ENCODE measurements at places on chromosomes 16 and 17.

GRCh38 chr17:6162892-6163291, 92.7 kb downstream of the WSCD1 start:
- DNase-seq: no peak

- DNase-seq: no peak
These were observed 85.6 kb downstream of the OMG start for GRCh38 chr17:31211352-31212012.

DNA sequence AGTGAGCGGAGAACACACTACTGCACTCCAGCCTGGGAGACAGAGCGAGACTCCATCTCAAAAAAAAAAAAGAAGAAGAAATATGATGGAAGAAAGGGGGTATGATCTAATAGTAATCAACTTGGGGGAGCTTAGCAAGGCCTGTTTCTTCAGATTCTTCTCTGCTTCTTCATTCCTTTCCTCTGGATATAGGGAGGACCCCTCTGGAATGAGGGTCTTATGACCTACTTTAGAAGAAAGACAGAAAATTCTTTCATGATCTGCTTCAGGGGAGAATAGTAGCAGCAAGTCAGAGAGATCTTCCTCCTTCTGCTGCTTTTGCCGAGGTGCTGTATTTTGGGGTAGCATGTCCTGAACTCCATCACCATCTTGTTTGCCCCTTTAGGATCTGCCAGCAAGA, 44.9 kb upstream of the ETV4 start:
- no peak for DNase-seq

- DNase-seq: no peak
These were observed 242.1 kb upstream of the DYNLRB2 start for GRCh38 chr16:80298676-80299075.

DNA sequence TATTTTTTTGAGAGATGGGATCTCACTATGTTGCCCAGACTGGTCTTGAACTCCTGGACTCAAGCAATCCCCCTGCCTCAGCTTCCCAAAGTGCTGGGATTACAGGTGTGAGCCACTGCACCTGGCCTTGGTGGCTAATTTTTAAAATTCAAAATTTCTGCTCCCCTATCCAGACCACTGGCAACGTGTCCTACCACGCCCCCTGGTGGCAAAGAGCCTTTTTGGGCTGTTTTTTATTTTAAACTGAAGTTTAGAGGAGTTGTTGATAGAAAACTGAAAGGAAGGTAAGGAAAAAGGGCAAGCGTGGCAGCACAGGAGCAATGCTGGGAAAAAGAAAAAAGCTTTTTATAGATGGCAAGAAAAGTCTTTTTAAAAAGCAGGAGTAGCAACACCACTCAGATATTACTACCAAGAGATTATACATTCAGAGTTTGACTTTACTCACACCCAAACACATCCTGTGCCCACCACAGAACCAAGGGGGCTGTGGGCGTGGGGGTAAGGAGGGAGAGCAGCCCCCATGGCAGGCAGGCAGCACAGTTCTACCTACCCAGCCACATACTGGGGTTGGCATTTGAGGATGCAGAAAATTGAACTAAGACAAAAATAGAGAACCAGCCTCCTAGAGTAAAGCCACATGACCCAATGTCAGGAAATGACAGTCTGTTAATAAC, 4.2 kb upstream of the MXRA7 start:
- DNase-seq: no peak

DNA sequence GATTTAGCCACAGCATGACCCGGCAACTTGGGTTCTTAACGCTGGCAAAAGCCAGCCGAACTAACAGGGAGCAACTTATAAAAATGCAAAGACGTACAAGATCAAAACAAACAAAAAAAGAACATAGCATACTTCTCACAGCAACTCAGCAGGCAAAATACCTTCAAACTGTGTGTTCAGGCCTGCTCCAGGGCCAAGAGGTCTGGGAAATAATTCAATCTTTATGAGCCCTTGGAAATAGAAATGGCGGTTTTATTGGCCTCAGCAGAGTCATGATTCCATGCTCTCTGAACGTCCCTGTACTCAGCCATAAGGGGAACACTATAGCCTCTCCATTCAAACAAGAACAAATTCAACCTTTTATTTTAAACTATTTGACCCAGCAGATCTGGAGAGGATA, 101.3 kb upstream of the C17orf78 start:
- DNase-seq: no peak

GRCh38 chr16:82263521-82264143, 93.6 kb upstream of the MPHOSPH6 start:
- DNase-seq: no peak

- DNase-seq: no peak
These were observed 78.1 kb upstream of the BRD7 start for GRCh38 chr16:50446861-50447260.

DNA sequence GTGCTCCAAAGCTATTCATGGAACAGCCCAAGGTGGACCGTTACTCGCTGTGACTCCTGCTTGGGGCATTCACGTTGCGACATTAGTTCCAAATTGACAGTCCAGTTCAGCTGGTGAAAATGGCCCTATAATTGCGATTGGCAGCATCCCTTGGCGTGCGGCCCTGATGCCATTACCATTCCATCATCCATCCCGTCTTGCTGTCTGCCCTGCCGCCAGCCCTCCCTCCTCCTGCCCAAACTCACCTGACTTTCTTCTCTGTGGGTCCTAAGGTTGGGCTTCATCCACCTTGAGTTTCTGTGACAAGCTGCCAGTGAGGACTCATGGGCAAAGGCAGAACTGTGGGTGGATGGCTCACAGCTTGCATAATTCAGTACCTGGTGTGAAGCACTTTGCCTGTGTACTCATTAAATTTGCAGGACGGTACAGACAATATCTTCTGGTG, 104.6 kb downstream of the RPTOR start:
- DNase-seq: no peak

- DNase-seq: no peak
These were observed 7.5 kb upstream of the NOS2 start for GRCh38 chr17:27807567-27808470.

GRCh38 chr17:54948380-54948779, 20.1 kb downstream of the COX11 start:
- DNase-seq: no peak

DNA sequence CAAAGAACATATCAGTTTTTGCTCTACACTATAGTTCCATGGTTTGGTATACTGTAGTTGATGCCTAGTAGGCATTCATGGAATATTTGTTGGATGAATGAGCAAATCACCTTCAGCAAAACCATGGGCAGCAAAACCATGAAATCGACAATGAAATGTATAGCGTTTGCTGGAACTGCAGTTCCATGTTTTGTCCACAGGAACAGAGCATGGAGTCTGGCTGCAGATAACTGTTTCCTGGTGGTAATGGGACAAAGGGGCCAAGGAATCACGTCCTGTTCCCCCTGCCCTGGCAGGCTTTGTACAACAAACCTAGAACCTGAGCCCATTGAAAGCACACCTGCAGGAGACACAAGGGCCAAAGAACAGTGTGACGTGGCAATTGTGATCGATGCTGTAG, 101.1 kb downstream of the USP31 start:
- no peak for DNase-seq

- DNase-seq: no peak
These were observed 39.4 kb upstream of the FOXF1 start for GRCh38 chr16:86470964-86471363.

- no peak for DNase-seq
These were observed 115.0 kb downstream of the SPACA3 start for GRCh38 chr17:33106525-33107165.

DNA sequence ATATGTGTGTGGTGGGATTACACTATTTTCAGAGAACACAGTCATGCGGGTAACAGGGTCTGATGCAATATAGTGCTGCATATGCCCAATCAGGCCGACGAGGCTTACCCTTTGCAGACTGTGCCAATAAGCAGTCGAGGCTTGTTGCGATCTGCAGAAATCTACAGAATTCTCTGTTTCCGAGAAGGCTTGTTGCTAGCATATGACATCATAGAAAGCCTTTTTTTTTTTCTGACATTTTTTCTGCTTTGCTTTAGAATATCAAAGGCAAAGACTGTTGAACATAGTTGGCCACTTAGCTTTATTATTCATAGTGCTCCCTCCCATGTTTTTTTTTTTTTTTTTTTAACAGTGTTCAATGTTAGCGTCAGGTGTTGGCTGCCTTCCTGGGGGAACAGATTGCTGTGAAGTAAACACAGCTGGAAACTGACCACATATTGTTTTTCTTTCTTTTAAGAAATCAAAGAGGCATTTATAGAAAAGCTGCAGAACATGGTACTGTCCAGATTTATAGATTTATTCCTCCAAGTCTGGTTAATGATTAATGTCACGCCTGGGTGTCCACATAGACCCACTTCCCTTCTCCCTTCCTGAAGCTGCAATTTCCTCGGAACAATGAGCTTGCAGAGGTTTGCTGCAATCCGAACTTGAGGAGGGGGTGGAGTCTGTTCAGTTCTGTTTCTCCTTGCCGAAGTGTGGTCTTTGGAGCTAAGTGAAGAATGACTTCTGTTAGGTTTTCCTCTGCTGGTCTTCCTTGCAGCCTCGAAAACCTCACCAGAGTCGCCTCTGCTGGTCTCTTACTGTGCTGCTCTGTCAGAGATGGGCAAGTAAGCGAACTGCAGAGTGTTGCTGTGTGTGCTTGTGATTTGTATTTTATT, 87.3 kb downstream of the MAP2K6 start:
- DNase-seq: no peak

GRCh38 chr17:50102164-50102991, 7.2 kb downstream of the PDK2 start:
- no peak for DNase-seq

All from NCI-H1048 (cell line).